ENCODE measurements at places on chromosomes 7 and 10.

DNA sequence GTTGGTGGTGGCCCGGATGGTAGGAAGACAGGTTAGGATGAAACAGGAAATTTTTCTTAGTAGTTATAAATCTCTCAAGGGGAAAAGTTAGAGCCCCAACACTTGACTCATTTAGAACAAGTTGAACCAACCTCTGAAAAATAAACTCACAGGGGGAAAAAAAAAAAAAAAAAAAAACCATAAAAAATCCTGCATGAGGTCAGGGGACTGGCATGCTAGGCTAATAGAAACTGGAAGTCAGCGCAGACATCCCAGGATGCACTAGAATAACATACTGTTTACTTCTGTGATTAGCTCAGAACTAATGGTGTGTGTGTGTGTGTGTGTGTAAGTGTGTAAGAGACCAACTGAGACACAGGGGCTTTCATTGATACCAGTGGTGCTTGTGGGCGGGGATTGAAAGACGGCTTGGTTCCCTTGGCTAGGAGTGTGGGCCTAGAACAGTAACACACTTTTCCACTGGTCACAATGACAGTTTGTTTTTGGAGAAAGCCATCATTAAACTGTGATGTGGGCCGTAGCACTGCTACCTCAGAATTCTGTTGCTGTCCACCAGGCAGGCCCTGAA is 491.6 kb upstream of the GALNT17 start:
- no peak for DNase-seq

DNA sequence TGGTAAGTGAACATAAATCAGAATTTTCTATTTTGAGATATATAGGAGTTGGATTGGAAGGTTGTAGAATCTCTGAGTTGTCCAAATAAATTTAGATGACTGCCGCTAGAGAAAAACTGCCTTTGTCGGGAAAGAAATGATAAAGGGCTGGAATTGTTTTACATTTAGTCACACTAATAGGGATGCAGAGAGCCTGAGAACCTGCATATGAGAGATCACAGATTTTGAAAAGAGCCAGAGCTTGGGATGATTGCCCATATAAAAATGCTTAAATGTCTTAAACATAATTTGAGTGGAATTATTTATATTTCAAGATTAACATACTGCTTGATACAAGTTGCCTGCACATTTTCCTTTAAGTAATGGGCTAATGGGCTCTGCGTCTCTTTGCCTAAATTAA is 660.5 kb downstream of the NRG3 start:
- DNase-seq: no peak

GRCh38 chr10:31582365-31583052 is 263.5 kb downstream of the ZEB1 start:
- DNase-seq: no peak

DNA sequence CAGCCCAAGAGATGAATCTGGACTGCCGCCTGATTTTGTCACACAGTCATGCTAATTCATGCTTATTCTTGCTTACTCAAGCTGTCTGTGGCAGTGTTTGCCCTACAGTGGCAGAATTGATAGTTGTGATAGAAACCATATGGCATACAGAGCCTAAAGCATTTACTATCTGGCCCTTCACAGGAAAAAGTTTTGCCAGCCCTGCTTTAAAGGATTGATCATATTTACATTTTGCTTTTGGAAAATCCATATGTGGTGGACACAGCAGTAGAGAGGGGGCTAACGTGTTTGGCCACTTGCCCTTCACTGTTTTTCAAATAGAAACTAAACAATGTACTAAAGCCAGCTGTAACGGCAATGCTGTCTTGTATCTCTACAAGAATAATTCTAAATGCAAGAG is 974.0 kb upstream of the GHITM start:
- no peak for DNase-seq

DNA sequence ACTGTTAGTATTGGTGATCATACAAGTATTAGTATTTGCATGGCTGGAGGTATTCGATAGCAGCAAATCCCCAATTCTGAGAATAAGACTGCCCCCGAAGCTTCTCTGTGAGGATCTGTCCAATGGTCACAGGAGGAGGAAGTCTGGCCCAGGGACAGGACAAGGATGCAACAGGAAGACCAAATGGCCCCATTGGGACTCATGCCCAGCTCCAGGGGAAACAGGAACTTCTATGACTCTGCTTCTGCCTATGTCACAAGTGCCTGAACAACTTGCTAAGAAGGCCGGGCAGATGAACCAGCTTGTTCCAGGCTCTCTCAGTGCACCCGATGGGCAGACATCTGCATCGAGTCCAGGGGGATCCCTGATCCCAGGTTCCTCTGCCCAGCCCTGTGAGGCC is 172.0 kb upstream of the GRB10 start:
- DNase-seq: peak; percentile 61

DNA sequence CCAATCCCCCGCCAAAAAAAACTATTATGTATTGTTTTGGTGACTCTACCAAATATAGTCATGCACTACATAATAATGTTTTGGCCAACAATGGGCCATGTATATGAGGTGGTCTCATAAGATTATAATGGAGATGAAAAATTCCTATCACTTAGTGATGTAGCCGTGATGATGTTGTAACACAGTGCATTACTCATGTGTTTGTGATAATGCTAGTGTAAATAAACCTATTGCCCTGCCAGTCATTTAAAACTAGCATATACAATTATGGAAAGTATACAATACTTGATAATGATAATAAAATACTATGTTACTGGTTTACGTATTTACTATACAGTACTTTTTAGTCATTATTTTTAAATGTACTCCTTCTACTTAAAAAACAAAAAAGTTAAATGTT is 101.5 kb downstream of the SLC25A40 start:
- no peak for DNase-seq

All from NB4 (cell line).